ENCODE measurements at places on chromosomes 13 and 19. TPM values are rescaled to one million over a fixed set of nuclear protein-coding genes. Genes with fewer than 3 reads are reported as not detected.

Gene DCT
- total RNA-seq: not detected

DNA sequence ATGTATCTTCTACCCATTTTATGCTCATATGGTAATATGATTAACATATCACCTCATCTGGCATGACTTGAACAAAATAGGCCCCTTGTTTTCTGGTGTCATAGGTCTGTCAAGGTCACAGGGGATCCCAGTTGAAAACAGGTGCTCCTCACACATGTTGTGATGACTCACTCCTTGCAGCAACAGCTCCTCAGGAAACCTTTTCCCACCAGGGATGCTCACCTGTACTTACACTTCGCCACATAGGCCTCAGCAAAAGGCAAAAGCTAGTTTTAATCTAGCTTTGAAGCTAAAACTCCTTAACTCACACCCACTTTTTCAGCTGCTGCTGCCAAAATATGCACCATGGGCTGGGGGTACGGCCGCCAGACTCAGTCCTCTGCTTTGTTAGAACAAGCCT, 110.0 kb upstream of the SOX21 start:
- peak; percentile 35 for DNase-seq

Gene ZNF234
- 12.4 TPM for total RNA-seq

GRCh38 chr13:62067821-62068220, 652.2 kb upstream of the PCDH20 start:
- no peak for DNase-seq

Gene OR7A5
- total RNA-seq: not detected

DNA sequence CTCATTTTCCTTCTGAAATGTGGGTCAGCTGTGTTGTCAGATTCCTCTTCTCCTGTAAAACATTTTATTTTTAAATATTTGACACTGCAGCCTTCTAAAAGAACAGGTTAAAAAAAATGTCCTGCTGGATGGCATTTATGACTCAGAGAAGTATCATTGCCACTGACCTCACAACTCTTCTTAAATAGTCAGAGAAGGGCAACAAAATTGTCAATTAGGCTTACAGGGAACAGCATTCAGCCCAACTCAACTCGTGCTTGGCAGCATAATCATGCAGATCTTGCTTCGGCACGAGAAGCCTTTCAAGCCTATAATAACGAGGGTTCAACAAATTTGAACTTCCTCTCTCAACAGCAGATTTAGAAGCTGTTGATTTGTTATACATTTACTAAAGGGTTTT, 296.7 kb upstream of the DACH1 start:
- no peak for DNase-seq

- no peak for DNase-seq
These were observed 371.4 kb downstream of the KCNRG start for GRCh38 chr13:50386541-50387050.

Gene ZNF541
- not detected for total RNA-seq

Gene HSD17B14
- total RNA-seq: 11.6 TPM

Gene ICAM4
- total RNA-seq: 1.1 TPM

GRCh38 chr19:3821857-3822364, 35.7 kb upstream of the MATK start:
- peak; percentile 89 for DNase-seq

DNA sequence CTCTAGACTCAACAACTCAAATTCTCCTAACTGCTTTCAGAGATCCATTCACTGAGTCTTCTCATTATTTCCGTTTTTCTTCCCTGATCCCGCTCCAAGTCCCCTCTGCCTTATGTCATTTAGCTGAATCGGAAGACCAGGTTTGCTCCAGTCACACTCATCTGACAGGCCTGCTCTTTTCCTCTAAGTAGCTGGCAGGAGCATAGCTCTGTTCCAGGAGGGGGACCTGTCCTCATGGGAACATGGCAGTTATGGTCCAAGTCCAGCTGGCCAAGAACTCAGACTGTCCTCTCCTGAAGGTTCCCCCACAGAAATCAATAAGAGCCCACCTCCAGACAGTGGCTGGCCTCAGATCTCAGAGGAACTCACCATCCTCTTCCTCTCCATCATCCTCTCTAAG, 130.9 kb upstream of the SERP2 start:
- no peak for DNase-seq

DNA sequence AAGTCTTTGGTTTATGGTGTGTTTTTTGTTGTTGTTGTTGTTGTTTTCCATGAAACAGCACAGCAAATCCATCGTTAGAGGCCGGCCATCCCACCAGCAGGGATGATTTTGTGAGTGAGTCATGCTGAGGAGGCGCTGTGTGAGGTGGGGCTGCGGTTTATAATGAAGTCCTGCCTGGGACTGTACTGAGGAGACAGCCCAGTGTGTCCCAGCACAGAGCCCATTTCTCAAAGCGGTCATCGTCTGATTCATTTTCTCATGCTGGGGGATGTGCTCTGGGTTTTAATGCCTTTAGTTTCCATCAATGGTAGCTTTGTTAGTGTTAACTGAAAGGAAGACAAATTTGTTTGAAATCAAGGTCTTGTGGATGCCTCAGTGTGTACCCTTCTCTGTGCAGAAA, 129.3 kb upstream of the SERP2 start:
- DNase-seq: no peak

Gene PTGER1
- 0.63 TPM for total RNA-seq

Gene NAT14
- 51.2 TPM for total RNA-seq

Gene PRR36
- total RNA-seq: 20.4 TPM

- no peak for DNase-seq
These were observed at the start of gene IGSF23 for GRCh38 chr19:44613295-44614178. Gene IGSF23, plus strand, starts transcription at chr19:44613563. Its CDS starts 83 bp downstream, at chr19:44613646.

GRCh38 chr19:45815481-45816216, 541 bp upstream of the RSPH6A start:
- DNase-seq: peak; percentile 94

Gene STOML3
- not detected for total RNA-seq

GRCh38 chr13:112971288-112971643, 2.3 kb downstream of the MCF2L start:
- DNase-seq: no peak

DNA sequence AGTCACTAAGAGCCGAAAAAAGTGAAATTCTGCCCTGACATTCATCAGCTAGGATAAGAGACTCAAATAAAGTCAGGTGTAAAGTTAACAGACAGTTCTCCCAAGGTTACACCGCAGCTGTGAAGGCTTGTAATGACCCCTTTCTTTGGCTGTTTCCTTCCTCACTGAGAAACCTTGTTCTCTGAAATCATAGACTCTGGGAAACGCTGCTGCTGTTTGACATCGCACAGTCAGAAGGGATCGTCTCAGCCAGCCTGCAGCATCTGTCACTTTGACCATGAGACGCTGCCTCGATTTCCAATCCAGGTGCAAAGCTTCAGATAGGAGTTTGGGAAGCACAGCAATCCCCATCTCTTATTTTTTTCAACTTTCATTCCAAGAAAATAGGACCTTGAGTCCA, 678 bp downstream of the BCAT2 start:
- no peak for DNase-seq

Gene PRR19
- total RNA-seq: 2.9 TPM

Gene UBL3
- 19.3 TPM for total RNA-seq

Gene LYPD4
- total RNA-seq: not detected

Measured in H9 (cell line).